ENCODE measurements at places on chromosomes 2 and 18. TPM values are rescaled to one million over a fixed set of nuclear protein-coding genes. Genes with fewer than 3 reads are reported as not detected.

C2orf72 gene
- total RNA-seq = 46.1 TPM

IL36B gene
- not detected for total RNA-seq

AMER3 gene
- 33.7 TPM for total RNA-seq

SIX3 gene
- 7.4 TPM for total RNA-seq

NRP2 gene
- 67.8 TPM for total RNA-seq

CDH19 gene
- total RNA-seq = 0.23 TPM

AQP12B gene
- total RNA-seq = not detected

RUFY4 gene
- 0.23 TPM for total RNA-seq

PXDN gene
- total RNA-seq = 30.0 TPM

LYPD1 gene
- total RNA-seq = 77.0 TPM

BMP10 gene
- total RNA-seq = not detected

VWC2L gene
- 30.0 TPM for total RNA-seq

PLGLB1 gene
- 7.4 TPM for total RNA-seq

GPR55 gene
- total RNA-seq = not detected

SLC14A1 gene
- total RNA-seq = 5.1 TPM

LRRC30 gene
- total RNA-seq = not detected

IRS1 gene
- 10.8 TPM for total RNA-seq

LYG1 gene
- total RNA-seq = 0.46 TPM

SERPINB8 gene
- total RNA-seq = 2.1 TPM

SP5 gene
- 2.3 TPM for total RNA-seq

EPB41L3 gene
- total RNA-seq = 114 TPM

POTEI gene
- 1.2 TPM for total RNA-seq

TUBA3E gene
- not detected for total RNA-seq

GAREM2 gene
- total RNA-seq = 17.3 TPM

RPS27A gene
- total RNA-seq = 680 TPM

ZNF385B gene
- total RNA-seq = 4.6 TPM

LBX2 gene
- total RNA-seq = not detected

MXD1 gene
- 16.1 TPM for total RNA-seq

HRH4 gene
- total RNA-seq = 0.23 TPM

SLC40A1 gene
- total RNA-seq = 51.0 TPM
